ENCODE measurements at places on chromosomes 12 and 14.
A peak's percentile ranks its signal among the peaks of the same experiment; 100 is the strongest.

GRCh38 chr14:73879027-73879426 lies 7.6 kb upstream of the ZNF410 start:
- no peak for DNase-seq

GRCh38 chr12:12008931-12009611 lies 61.7 kb upstream of the BCL2L14 start:
- peak; percentile 73 for DNase-seq

GRCh38 chr12:10354071-10354470 lies 35.8 kb downstream of the KLRK1 start:
- no peak for DNase-seq

GRCh38 chr12:40156021-40156764 lies 50.3 kb upstream of the SLC2A13 start:
- no peak for DNase-seq

DNA sequence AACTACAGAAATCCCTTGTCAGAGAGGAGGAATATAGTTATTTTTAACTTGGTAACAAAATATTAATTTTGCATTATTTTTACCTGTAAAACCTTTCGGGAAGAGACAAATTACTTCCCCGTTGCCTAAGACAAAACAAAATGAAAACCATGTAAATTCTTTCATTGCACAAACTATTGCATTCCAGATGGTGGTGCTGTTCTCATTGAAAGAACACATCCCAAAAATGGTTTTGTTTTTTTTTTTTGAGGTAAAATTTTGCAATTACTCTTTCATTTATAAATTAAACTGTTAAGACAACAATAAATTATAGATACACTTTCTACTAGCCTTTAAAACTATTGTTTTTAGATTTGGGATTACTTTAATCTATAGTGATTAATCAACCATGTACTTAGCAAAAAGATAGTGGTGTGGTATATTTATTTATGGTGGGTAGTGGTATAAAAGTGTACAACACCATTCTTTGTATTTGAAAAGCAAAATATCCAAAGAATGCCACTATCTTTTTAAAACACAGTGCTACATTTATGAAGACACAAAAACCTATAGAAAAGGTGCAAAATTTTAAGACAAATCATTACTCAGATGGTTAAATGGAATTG lies 115.5 kb downstream of the SLC38A1 start:
- DNase-seq, result no peak

GRCh38 chr14:94100847-94101246 lies 9.7 kb upstream of the IFI27 start:
- DNase-seq, result no peak

DNA sequence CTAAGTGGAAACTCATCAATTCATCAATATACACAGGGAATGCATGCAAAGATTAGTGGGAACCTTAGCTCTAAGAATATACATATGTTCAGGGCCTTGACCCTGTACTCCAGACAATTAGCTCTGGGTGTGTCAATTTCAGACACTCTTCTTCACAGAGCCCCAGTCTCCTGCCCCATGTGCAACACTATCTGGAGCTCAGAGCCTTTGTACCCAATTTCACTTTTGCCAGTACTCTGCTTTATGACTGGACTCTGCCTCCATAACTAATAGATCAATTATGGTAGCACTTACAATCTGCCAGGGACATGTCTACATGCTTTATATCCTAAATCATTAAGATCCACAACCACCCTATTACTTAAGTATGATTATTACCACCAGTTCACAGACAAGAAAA lies 152.5 kb upstream of the PLEKHG7 start:
- no peak for DNase-seq

DNA sequence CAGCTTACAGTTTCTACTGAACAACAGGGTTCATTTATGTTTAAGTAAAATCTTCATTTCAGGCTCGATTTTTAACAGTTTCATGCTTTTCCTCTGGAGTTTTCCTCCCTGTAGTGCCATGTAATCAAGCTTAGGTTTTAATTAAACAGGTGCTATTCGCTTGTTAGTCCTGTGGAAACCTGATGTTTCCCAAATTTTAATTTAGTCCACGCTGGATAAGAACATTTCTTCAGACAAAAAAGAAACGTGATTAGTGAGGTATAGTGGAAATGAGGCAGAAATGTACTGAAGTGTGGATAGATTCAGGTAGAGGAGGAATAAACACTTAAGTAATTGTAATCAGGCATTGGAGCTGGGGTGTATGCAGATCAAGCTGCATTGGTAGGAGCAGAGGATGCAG lies 1217.5 kb downstream of the AACS start:
- no peak for DNase-seq

DNA sequence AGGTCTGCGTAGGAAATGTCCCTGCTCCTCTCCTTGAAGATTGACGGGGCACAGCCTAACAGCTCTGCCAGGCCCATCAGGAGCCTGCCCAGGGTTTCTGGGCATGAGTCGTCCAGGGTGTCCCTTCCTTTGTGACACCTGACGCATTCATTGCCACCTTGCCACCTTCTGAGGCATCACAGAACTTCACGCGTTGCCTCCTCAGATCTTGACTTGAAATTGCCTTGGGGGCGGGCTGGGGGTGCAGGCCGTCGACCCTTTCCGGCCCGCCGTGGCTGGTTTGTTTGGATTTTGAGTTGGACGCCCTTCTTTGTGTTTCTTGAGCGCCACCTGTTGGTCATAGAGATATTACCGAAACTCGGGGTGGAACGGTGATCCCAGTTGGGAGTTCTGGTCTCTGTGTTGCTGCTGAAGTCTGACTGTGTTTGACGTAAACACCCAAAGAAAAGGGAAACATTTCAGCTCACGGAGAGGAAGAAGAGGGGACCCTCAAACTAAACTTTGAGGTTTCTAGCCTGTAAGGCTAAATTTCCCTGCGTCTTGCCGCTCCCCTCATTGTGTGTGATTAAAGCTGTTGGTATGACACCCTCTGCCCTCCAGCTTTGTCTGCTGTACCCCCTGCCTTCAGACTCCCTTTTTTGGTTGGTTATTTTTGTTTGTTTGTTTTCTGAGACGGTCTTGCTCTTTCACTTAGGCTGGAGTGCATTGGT lies 44.6 kb downstream of the MLXIP start:
- no peak for DNase-seq

GRCh38 chr12:48978291-48978740 lies at the start of gene WNT1:
TSS of gene WNT1 (plus strand) at chr12:48978322. CDS start at chr12:48978651, 329 bp downstream.
- no peak for DNase-seq

DNA sequence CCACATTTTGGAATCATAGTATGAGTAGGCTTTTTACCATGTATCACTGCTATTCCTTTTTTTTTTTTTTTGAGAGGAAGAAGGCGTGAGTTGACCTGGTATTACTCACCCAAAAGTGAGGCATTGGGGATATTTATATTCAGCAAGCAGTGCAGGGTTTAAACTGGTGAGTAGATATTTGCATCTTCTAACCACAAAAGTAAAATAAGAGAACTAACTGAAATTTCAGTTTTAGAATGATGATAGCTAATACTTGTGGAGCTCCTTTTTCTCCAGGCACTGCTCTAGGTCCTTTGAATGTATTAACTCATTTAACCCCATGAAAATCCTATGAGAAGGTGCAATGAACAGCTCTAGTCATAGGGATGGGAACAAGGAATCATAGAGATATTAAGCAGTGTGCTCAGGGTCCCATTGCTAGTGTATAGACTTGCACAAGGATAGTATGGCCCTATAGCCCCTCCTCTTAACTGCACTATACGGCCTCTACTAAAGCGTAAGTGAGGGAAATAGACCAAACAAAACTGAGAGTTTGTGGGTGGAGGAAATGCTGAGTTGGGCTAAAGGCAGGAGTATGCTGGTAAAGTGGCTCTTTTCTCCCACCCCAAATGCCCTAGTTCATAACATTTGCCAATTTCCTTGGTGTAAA lies 104.3 kb upstream of the MAX start:
- DNase-seq, result no peak

DNA sequence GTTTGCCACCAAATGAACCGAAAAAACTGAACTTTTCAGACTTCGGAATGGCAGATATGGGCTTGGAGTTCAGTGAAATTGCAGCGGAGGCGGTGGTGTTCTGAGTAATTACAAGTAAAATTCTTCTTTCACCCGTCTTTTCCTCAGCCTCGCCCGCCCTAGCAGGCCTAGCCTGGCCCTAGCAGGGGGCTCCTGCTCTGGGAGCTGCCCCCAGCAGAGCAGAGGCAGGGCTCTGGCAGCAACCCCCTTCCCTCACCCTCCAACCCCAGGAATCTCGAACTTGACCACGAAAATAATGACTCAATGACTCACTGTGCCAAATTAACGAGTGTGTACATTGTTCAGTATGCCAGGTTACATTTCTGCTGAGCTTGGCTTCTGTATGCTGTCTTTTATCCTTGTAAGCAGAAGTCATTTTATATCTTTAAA lies 1.1 kb downstream of the PAPLN start:
- DNase-seq, result no peak

- no peak for DNase-seq
These were observed 11.8 kb upstream of the OTUB2 start for GRCh38 chr14:94014382-94014781.

GRCh38 chr14:99057576-99058083 lies 214.4 kb downstream of the BCL11B start:
- DNase-seq, result no peak

- no peak for DNase-seq
These were observed 6.0 kb upstream of the UBE2N start for GRCh38 chr12:93447555-93448290.

GRCh38 chr12:39237004-39237403 lies 205.9 kb downstream of the KIF21A start:
- DNase-seq, result no peak

DNA sequence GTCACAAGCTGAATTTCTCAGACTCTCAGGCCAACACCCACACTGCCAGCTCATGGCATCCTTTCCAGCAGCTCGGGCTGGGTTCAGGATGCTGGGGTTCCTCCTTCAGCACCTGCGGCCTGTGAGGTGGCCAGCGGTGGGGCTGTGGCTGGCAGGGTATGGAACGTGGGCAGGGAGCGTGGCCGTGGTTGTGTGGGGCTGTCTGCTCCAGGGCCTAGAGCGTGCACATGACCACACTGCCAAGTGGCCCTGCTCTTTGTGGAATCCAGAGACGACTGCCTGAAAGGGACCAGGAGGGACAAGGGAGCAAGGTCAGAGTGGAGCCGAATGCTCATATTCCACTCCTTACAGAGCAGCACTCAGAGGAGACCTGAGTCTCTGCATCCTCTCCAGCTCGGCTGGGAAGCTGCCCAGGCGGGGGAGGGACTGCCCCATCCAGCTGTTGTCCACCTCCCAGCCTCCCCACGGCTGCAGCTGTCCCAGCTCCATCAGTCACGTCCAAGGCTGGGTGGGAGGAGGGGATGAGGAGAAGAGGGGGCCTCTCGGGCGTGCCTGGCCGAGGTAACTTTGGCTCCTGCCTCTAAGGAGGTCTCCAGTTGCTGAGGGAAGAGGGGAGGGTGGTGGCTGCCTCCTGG lies 71.3 kb downstream of the TSPAN9 start:
- DNase-seq, result no peak

GRCh38 chr12:124514996-124515932 lies 52.1 kb downstream of the NCOR2 start:
- no peak for DNase-seq

DNA sequence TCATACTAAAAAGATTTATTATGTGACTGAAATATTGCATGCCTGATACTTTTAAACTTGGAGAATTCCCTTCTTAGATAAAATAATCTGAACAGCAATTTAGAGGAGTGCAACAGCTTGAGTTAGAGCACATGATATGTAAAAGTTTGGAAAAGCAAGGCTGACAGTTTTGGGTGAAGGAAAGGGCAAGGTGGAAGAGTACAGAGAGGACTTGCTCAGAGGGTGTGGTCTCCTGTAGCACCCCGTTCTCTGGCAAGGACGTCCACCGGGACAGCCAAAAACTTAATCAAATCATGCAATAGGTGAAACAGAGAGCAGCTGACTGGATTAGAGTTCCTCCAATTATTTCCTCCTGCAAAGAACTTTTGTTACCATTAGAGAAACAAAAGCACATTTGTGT lies 65.2 kb upstream of the PDZRN4 start:
- no peak for DNase-seq

DNA sequence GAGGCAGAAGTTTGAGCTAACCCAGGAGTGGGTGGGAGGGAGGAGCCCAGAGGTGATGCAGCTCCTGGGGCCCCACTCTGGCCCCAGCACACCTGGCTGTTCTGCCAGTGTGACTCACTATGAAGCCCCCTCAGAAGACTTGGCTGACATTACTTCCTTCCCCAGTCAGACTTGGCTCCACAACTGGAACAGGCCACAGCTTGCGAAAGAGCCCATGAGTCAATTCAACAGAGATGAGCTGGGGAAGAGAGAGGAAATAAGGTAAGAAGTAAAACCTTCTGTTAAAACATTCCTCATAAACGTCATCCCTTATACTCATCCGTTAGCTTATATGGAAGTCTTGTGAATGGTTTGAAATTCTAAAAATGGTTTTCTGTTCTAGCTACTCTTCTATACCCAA lies 245.9 kb downstream of the ADAMTS20 start:
- DNase-seq, result no peak

GRCh38 chr12:32030151-32030550 lies 70.9 kb downstream of the RESF1 start:
- DNase-seq, result no peak

DNA sequence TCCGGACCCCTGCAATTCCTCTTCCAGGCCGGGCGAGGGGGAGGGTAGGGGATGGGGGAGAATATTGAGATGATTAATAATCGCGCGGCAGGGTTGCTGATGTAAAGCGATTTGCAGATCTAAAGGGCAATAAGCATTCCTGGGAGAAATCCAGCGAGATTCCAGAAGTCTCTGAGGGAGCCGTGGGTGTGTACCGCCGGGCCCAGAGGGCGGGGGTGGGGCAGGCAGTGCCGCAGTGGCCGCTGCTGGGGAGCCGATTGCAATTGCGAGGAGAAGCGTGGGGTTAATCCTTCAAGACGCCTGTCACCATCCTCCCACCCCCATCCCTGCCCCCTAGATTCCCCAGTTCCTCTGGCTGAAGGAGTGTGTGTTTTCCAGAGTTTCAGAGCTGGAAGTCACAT lies 16.4 kb downstream of the FOS start:
- DNase-seq, result no peak

DNA sequence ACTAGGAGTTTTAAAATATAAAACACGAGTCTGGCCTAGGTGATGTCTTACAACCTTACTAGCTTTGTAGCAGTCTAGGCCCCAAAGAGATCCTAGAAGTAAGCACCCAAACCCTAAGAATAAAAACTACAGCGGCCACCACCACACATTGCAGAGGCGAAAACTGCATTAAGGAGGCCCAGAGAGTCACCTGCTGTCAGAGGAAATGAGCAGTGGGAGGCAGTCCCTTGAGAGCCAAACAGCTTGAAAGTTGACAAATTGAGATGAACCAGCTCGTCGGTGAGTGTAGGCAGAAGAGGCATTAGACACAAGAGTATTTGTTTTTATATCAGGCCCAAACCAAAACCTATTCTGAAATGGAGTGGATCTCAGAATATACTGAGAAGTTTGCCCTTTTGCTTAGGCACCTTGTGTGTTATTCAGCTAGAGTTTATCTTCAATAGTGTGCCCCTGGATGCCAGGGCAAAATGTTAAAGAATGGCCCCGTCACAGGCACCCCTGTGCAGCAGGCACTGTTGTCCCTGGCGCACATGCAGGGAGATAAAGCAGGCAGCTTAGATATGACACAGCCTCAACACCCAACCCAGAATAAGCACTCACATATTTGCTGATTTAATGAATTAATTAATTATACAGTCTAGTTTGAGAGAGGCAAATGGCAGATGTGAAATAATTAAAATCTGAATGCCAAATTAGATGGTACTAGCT lies 56.7 kb downstream of the TTC7B start:
- DNase-seq, result no peak
